A549 (cell line): ENCODE measurements at places on chromosomes 1 and 21.

GRCh38 chr1:56257726-56258125 lies 321.6 kb downstream of the PLPP3 start:
- no peak for DNase-seq

- DNase-seq = no peak
Measured at GRCh38 chr1:182687361-182687760, 3.0 kb upstream of the RGS8 start.

DNA sequence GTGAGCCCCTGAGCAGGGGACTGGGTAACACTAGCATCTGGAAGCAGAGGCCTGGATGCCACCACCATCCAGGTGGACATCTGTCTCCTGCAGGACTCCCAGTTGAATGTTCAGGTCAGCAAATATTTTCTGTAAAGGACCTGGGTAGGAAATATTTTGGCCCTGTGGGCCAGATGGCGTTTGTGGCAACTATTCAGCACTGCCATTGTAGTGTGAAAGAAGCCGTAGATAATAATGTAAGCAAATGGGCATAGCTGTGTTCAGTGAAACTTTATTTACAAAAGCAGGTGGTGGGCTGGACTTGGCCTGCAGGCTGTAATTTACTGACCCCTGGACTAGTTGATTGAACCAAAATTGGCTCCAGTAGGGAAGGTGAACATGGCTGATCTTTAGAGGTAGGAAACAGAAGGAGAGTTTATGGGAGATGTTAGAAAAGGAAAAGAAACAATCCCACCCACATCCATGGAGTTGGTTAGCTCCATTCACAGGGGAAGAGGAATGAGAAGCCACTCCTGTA lies 20.0 kb upstream of the CD101 start:
- no peak for DNase-seq

DNA sequence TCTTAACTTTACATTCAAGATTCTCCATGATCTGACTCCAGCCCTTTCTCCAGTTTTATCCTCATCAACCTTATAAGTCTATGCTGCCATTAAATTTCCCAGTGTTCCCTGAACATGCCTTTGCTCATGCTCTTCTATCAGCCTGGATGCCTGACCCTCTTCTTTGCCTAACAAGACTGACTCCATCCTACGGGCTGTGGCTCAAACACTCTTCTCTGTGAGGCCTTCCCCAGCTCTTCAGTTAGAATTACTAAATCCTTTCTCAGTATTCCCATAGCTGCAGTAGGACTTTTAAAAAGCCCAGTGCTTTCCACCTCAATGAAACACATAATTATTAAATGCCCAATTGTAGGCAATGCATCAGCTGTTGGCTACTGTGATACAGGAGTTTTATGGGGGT lies 76.5 kb upstream of the GNG12 start:
- DNase-seq = no peak

DNA sequence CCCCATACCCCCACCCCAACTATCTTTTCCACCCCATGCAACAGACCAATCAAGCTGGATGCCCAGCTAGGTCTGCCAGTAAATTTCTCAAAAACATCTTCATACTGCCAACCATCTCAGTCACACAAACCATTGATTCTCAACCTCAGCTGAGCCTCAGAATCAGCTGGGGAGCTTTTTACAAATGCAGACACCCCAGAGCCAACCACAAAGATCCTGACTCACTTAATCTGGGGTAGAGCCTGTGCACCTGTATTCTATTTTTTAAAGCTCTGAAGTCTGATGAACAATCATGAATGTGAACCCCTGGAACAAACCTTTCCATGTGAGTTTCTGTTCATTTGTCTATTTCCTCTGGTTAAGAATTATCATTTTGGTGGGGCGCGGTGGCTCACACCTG lies 66.0 kb downstream of the ZNF281 start:
- DNase-seq = no peak

DNA sequence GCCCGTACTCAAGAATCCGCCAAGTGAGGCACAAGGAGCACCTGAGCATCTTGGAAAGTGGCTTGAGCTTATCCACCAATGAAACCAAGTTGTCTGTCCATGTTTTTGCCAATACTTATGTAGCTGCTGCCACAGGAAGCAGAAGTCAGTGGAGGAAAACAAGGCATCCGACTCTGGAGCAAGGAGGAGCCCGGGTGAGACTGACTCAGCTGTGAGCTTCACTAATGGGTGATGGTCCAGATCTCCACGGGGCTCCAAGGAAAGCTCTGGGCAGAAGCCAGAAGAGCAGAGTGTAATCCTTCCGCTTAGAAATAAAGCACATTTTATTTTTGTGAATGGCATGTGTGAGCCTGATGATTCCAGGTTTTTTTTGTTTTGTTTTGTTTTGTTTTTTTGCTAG lies 12.3 kb upstream of the SSR2 start:
- DNase-seq = no peak

- no peak for DNase-seq
Measured at GRCh38 chr1:149942885-149943284, 6.2 kb upstream of the MTMR11 start.

DNA sequence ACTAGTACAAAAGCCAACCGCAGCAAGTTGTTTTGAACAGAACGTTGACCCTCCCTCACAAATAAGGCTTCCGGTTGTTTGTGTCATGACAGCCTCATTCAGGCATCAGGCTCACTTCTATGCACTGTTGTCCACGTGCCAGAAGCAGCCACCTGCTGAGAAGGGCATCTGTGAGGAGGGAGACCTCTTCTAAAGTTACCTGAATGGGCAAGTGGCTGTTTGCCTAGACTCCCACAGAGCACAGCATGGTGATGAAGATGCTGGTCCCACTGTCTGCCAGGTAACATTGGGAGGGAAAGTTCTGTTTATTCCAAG lies 176.1 kb downstream of the CLIC6 start:
- DNase-seq = no peak

DNA sequence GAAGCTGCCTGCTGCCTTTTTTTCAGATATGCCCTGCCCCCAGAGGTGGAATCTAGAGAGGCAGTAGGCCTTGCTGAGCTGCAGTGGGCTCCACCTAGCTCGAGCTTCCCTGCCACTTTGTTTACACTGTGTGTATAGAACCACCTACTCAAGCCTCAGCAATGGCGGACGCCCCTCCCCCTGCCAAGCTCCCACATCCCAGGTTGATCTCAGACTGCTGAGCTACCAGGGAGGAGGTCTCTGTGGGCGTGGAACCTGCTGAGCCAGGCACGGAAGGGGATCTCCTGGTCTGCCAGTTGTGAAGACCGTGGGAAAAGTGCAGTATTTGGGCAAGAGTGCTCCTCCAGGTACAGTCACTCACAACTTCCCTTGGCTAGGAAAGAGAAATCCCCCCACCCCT lies 65.1 kb downstream of the MSH4 start:
- no peak for DNase-seq

GRCh38 chr1:38772026-38772425 lies 87.5 kb downstream of the RRAGC start:
- DNase-seq = no peak

GRCh38 chr1:70042090-70042731 lies 163.2 kb downstream of the LRRC40 start:
- DNase-seq = no peak

DNA sequence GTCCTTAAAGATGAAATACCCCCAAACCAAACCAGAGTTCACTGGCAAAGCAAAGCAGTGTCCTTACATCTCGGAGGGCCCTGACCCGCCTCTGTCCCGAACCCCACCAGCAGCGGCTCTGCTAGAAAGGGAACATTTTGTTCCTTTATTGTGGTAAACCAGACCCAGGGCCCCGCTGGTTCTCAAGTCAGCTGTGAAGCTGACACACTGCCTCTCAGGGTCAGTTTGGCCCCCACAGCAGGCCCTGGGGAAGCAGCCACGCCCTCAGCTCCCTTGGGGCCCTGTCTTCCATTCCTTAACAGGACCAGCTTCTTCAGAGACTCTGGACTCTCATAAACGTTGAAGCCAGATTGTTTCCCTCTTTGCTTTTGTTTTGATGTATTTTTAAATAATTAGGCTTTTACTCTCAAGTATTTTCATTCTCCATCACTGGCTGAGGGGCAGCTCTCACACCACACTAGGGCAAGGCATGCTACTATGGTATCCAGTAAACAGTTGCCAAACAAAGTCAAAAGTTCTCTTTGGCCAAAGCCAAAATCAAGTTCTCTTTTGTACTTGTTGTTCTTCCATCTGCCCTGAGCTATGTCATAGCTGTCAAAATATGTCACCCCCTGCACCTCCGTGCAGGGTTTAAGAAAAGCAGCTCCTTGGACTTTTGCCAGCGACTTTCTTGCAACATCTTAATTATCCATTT lies 61.1 kb upstream of the ANGPTL1 start:
- DNase-seq = no peak

DNA sequence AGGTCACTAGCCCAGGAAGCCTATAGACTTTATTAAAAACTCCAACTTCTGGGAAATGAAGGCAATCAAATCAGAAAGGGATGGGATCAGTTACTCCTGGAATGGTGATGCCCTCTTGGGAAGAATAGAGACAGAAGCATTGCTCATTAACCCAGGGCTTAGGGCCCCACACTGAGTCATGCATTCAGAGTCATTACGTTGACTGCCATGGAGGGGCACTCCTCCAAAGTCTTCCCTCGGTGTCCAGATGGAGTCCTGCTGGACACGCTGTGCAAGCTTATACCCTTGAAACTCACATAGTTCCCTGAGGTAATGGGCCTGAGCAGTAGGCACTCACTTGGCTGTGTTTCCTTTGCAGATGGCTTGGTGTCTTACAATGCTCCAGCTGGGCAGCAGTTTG lies 35.2 kb upstream of the HSD17B7 start:
- no peak for DNase-seq

- no peak for DNase-seq
Measured at GRCh38 chr1:100616121-100616621, 78.2 kb downstream of the GPR88 start.

GRCh38 chr1:207954104-207954503 lies 43.2 kb upstream of the CD34 start:
- no peak for DNase-seq

DNA sequence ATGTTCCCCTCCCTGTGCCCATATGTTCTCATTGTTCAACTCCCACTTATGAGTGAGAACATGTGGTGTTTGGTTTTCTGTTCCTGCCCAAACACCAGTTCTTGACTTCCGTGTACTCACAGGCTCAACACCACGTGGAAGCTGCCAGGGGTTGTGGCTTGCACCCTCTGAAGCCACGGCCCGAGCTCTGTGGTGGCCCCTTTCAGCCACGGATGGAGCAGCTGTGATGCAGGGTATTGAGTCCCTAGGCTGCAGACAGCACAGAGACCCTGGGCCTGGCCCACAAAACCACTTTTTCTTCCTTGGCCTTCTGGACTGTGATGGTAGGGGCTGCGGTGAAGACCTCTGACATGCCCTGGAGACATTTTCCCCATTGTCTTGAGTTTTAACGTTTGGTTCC lies 111.6 kb downstream of the SYT14 start:
- DNase-seq = no peak

DNA sequence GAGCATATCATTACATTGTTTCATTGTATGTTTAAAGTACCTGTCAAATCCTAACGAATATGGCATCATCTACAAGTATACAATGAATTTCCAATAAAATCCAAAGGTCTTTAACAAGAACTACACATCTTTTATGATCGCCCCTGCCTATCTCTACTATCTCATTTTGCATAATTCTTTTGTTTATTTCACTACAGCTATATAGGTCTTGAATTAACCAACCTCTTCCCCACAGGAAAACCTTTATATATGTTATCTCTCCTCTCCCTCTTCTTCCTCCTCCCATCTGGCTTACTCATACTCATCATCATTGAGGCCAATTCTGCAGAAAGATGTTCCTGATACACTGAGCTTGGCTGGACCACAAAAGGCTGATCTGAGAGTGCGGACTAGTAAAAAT lies 175.5 kb downstream of the DENND1B start:
- no peak for DNase-seq

DNA sequence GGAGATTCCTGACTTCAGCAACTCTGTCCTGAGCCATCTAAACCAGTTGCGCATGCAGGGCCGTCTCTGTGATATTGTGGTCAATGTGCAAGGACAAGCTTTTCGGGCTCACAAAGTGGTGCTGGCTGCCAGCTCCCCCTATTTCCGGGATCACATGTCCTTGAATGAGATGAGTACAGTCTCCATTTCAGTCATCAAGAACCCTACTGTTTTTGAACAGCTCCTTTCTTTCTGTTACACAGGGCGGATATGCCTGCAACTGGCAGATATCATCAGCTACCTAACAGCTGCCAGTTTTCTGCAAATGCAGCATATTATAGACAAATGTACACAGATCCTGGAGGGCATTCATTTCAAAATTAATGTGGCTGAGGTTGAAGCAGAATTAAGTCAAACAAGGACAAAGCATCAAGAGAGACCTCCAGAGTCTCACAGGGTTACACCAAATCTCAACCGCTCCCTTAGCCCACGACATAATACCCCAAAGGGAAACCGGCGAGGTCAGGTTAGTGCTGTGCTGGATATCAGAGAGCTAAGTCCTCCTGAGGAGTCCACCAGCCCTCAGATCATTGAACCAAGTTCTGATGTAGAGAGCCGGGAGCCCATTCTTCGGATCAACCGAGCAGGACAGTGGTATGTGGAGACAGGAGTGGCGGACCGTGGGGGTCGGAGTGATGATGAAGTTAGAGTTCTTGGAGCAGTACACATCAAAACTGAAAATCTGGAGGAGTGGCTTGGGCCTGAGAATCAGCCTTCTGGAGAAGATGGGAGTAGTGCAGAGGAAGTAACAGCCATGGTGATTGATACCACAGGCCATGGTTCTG lies 2.3 kb downstream of the ZBTB37 start:
- no peak for DNase-seq
